ENCODE measurements at places on chromosomes 4 and X.

- DNase-seq = no peak
Observed at GRCh38 chrX:132004728-132005127, 18.4 kb upstream of the STK26 start.

GRCh38 chrX:2609431-2610238, 81.5 kb upstream of the CD99 start:
- no peak for DNase-seq

DNA sequence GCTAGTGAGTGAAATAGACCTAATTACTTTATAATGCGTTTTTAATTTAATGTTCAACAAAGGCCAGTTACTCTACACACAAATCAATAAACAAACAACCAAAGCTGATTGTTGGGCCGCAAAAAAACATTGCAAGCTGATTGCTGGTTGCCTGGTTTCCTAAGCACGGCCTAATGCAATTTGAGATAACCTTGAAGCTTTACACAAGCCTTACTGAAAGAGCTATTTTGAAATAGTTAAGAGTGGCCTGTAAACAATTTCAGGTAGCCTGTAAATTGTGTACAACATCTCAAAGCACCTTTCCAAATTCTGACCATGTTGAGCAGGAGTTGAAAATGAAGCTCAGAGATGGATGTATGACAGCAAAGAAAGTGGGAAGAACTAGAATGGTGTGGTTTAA, 17.5 kb upstream of the CXorf66 start:
- DNase-seq = no peak

- no peak for DNase-seq
Observed at GRCh38 chr4:62771983-62772557, 1571.9 kb downstream of the ADGRL3 start.

DNA sequence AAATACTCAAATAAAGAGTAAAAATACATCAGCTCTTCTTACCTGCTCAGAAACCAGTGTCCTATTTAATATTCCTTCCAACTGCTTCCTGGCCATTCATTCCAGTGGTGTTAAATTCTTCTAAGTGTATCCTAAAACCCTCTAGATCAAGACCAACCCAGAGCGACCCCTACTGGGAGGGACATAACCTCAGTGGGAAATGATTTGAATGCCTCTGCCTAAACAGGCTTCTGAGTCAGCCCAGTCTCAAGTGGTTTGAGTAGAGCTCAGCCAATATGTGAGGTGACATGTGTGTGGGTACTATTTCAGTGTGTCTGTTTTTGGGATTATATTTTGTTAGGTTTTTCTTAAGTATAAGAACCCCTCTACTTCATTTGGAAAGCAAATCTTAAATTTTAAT, 133.6 kb upstream of the ARHGEF9 start:
- DNase-seq = no peak

DNA sequence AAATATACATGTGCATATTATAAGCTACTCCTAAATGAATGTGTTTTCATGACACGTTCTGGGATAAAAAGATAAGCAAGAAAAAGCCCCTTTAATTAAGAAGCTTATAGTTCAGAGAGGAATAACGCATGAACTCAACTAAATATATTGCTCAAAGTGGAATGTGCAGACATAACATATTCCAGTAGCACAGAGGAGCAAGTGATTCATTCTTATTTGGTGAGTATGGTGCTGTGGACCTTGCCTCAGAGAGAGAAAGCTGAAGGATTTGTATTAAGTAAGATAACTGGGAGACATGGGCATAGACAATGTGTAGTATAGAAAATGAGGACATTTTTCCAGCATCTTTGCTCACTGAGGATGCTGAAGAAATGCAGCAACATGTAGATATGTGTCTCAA, 76.8 kb downstream of the CFAP299 start:
- DNase-seq = no peak

GRCh38 chr4:144799486-144799885, 153.5 kb downstream of the HHIP start:
- DNase-seq = no peak

- no peak for DNase-seq
Observed at GRCh38 chr4:137307806-137308205, 224.5 kb downstream of the PCDH18 start.

- no peak for DNase-seq
Observed at GRCh38 chrX:98067611-98068010, 1183.9 kb downstream of the RPA4 start.

GRCh38 chr4:159341522-159341921, 238.6 kb downstream of the RAPGEF2 start:
- no peak for DNase-seq

DNA sequence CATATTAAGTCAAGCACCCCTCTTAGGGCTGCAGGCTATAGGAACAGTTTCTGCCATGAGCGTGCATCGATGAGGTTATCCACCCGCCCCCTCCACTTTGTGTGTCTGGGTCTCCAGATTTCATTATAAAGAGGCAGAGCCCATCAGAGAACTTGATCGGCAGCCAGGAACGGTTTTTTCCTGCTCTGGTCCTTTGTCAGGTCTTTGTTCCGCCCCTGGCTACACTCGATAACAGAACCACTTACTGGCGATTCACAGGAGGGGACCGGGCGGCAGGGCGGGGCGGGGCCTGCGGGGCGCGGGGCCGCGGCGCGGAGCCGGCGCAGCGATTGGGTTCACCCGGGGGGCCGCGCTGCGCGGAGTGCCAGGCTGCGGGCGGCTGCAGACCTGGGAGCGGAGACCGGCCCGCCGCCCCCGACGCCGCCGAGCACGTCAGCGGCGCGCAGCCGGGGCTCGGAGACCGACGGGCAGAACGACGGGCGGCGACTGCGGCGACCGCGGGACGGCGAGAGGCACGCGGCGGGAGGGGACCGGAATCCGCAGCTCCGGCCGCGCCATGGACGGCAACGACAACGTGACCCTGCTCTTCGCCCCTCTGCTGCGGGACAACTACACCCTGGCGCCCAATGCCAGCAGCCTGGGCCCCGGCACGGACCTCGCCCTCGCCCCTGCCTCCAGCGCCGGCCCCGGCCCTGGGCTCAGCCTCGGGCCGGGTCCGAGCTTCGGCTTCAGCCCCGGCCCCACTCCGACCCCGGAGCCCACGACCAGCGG, at the start of gene SLC10A4:
Gene SLC10A4 (plus strand): TSS at position 338 of the 771 bp plus-strand sequence. CDS start 219 bp downstream, at position 557.
- DNase-seq = peak; percentile 61

DNA sequence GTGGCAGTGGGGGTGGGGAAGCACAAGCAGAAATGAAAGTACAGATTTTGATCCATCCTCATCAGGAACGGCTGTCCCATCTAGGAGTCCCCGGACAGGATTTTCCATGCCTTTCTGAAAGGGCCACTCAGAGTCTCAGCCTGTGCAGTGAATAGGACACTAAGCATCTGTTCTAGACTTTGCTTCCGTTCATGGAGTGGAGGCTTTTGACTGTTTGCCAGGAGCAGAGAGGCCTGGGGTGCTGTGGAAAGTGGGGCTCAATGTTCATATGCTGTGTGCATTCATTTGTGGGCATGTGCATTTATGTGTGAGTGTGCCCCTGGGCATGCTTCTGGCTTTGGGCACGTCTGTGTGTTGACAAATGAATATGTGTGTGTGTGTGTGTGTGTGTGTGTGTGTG, 25.6 kb upstream of the MAMLD1 start:
- no peak for DNase-seq

- no peak for DNase-seq
Observed at GRCh38 chrX:107750861-107751445, 24.6 kb downstream of the TSC22D3 start.

- DNase-seq = no peak
Observed at GRCh38 chrX:47180346-47180745, 13.3 kb upstream of the UBA1 start.

DNA sequence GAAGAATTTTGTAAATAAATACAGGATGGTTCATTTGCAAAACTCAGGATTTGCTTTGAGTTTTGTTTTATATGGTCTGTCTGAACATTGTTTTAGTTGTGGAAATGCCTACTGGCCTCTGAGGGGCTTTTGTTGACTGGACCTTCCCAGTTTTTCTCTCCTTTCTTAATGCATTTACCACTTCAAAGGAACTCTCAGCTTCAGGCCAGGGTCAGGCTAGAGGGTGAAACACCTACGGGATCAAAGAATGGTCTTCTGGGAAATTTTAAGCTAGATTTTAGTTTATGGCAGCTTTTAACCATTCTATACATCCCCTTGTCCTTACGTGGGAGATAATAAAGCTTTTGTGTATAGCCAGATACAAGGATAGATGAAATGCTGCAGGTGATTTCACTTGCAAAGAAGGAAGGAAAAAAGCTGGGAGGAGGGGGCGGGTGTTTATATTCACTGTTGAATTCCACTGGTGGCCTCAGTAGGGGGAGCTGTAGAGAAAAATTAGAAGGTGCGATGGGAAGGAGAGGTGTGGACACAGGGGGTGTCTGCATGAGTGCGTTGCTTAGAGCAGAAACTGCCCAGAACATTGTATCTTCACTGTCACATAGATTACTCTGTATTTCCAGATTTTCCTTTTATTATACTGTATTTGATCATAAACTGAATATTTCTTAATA, 151.8 kb downstream of the TSPAN5 start:
- DNase-seq = no peak

- DNase-seq = no peak
Observed at GRCh38 chr4:176945334-176945733, 152.6 kb upstream of the VEGFC start.

DNA sequence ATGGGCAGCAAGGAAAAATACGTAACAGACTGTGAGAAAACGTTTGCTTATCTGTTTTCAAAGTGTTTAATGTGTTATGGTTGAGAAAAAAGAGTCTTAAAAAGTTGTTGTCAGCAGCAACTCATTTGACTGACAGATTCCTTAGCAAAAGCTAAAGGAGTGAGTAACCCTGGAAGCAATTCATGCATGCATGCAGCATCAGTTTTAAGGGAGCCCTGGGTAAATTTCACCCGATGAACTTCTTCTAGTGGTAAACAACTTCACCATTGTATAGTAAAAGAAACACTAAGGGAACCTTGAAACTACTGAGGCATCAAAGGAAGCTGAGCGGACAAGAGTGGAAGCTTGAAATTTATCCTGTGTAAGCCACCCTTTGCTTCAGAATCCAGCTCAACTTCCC, 583.2 kb upstream of the INTU start:
- no peak for DNase-seq

DNA sequence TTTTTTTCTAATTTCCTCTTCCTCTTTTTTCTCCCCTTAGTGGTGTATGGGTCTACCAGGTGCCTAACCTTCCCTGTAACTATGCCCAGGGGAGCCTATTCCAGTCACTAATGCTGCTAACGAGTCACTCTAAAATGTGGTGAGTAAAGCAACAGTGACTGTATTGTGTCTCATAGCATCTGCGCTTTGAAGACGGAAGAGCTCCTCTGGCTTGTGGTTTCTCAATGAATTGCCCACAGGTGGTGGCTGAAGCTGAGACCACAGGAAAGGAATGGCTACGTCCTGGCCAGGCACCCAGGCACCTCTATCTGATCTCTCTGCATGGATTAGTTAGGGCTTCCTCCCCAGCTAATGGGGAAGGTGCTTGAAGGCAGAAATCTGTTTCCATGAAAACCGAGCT, 763.5 kb upstream of the FRG1 start:
- no peak for DNase-seq

DNA sequence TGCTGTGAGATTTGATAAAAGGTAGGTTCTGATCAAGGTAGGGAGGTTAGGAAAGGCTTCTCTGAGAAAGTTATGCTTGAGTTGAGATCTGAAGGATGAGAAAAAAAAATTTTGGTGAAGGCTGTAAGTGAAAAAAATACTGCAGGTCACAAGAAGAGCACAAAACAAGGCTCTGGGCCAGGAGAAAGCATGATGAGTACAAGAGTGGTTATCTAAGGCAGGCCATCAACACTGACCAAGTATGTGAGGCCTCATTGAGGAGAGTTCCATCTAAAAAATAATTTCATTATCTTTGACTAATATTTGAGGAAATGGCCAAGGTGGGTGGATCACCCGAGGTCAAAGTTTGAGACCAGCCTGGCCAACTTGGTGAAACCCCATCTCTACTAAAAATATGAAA, 71.6 kb upstream of the SLC4A4 start:
- DNase-seq = no peak

GRCh38 chrX:154727871-154728270, 23.0 kb downstream of the GAB3 start:
- no peak for DNase-seq

DNA sequence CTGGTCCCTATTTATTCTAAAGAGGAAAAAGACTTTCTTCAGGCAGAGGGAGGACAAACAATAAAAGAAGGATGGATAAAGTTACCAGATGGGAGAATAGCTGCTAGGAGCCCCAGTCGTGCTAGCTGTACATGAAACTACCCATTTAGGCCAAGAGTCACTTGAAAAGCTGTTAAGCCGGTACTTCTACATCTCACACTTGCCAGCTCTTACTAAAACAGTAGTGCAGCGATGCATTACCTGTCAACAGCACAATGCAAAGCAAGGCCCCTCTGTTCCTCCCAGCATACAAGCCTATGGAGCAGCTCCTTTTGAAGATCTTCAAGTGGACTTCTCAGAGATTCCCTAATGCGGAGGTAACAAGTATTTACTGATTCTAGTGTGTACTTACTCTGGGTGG, 1138.8 kb downstream of the ARAP2 start:
- no peak for DNase-seq

DNA sequence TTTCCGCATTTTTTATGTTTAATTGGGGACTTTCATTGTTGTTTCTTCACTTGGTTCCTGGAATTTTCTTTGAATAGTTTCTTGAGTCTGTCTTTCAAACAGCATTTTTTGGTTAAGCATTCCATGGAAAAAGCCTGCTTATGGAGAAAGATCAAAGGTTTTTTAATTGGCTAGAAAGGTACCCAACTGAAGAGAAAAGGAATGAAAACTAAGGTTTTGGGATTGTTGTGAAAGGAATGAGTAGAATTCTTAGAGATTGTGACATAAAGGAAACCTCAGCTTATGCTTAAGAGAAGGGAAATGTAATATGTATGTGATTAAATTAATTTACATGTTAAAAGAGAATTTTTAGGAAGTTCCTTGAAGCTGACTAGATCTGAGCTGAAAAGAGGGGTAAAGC, 82.8 kb downstream of the CCKAR start:
- DNase-seq = no peak

GRCh38 chr4:114386637-114387233, 211.9 kb upstream of the UGT8 start:
- DNase-seq = no peak

All from activated CD8-positive, alpha-beta memory T cell treated with anti-CD3 and anti-CD28 coated beads for 24 hours (primary cell).